Retinal pigment epithelial cell (primary cell): ENCODE measurements at places on chromosomes 6 and 20.

- DNase-seq = no peak
Measured at GRCh38 chr20:58142843-58143185, 85.6 kb downstream of the ANKRD60 start.

DNA sequence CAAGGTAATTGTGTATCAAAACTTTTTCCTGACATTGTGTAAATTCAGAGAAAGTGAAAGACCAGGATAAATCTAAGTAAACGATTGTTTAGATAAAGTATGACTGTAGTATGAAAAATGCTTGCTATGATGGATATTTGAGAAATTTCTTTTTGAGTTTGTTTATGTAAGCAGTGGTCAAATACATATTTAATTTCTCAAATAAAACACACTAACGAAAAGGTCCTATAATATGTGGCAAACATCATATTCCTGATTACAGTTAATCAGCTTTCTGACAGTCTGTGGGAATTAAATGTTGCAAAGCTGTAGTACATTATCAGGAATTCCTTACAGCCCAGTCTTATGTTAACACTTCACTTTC is 636.9 kb downstream of the MMUT start:
- DNase-seq = no peak

GRCh38 chr6:47187893-47188587 is 121.7 kb downstream of the TNFRSF21 start:
- no peak for DNase-seq

- no peak for DNase-seq
Measured at GRCh38 chr6:47520282-47520681, 42.7 kb downstream of the CD2AP start.
